ENCODE measurements at places on chromosomes 5 and 9. TPM values are rescaled to one million over a fixed set of nuclear protein-coding genes. Genes with fewer than 3 reads are reported as not detected.

DNA sequence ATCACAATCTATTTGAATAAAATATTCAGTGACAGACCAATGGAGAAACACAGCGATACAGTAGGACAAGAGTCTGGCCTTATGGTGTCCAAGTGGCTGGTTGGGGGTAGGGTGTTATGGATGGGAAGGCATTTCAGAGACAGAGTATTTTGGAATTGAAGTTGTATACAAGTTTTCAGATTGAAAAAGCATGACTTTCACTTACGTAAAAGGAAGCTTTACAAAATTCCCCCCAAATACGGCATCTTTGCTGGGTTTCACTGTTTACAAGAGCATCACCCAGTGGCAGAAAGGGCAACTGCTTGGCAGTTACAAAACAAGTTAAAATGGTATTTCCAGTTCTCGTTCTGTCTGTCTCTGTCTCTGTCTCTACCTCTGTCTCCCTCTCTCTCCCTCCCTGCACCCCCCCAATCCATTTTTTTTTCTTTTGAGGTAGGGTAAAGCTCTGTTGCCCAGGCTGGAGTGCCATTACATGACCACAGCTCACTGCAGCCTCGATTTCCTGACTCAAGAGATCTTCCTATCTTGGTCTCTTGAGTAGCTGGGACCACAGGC, 86.2 kb downstream of the PTPN3 start:
- no peak for DNase-seq

The PDE8B gene
- polyA plus RNA-seq, result 3.9 TPM

- no peak for DNase-seq
These were observed 55.5 kb upstream of the ZNF354A start for GRCh38 chr5:178785999-178786398.

The SUB1 gene
- polyA plus RNA-seq, result 257 TPM

GRCh38 chr9:137053944-137054931, at the start of gene ENTPD2:
TSS of gene ENTPD2 (minus strand) at chr9:137054061. CDS start at chr9:137053997, 64 bp downstream.
- DNase-seq, result no peak

GRCh38 chr5:2530609-2531008, 220.9 kb downstream of the IRX2 start:
- no peak for DNase-seq

DNA sequence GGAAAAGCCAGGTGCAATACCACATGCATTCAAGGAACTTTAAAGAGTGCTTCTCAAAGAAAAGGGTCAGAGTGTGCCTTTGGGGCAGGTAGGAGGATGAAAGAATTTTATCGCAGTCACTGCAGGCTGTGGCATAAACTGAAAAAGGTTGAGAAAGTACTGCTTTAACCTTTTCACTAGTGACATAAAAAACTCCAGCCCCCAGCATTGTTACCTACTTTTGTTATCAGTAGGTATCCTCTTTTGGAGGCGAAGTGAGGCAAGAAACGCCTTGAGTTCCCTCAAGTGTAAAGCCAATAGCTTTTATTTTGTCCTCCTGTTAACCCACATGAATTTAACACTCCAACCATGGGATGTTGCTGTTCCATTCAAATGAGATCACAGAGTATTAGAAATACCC, 64.7 kb upstream of the CHD1 start:
- no peak for DNase-seq

The POU4F3 gene
- polyA plus RNA-seq, result 0.05 TPM

- DNase-seq, result no peak
These were observed 49.4 kb upstream of the FKTN start for GRCh38 chr9:105508530-105508929.

Data from forelimb muscle (tissue), 1 donor.